ENCODE measurements at places on chromosomes 5 and 9.

DNA sequence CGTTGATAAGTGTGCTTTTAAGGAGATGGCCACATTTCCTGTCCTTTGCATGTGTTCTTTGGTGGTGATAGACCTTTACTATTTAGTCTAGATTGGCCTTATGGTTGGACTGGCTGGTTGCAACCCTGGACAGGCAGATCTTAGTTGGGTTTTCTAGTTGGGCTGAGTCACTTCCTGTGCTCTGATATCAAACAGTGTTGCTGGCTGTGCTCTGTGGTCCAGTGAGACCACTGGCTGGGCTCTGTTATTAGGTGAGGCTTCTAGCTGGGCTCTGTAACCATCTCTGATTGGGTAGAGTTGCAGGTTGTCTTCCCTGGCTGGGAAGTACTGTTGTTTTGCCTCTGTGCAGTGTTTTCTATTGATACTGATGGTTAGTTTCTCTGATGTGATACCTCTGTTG is 432.5 kb downstream of the LRRC70 start:
- DNase-seq = no peak

- DNase-seq = no peak
These were observed 65.8 kb upstream of the RANBP3L start for GRCh38 chr5:36367524-36367923.

- DNase-seq = no peak
These were observed 689 bp downstream of the CNTRL start for GRCh38 chr9:121075251-121076036.

DNA sequence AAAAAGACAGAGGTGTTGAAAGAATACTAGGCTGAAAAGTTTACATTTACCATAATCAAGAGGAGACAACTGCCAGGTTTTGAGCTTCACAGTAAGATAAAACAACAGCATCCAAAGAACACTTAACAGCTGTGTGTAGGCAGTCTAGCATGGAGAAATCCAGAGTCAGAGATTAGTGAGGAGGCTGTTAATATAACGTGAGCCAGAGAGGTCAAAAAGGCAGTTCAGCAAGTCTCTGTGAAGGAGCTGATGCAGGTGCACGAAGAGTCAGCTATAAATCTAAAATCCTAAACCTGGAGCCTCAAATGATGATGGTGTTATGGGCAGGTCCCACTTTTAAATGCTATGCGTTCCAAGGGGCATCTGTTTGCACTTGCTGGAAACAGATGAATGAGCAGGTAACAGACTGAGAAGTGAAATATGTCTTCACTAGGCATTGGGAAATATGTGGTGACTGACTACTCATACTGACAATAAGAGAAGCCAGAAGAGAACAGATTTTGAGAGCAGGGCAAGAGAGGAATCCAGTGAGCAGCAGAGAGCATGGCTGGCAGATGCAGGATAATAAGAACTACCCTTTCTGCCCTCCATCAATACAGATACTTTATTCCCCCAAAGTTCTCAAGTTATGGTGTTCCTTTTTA is 8.7 kb downstream of the APTX start:
- DNase-seq = no peak

- DNase-seq = no peak
These were observed 310.6 kb downstream of the NDUFS4 start for GRCh38 chr5:53871050-53871449.

GRCh38 chr5:93746406-93747056 is 5.1 kb upstream of the POU5F2 start:
- no peak for DNase-seq

- DNase-seq = no peak
These were observed 89.2 kb downstream of the TEK start for GRCh38 chr9:27198190-27198589.

DNA sequence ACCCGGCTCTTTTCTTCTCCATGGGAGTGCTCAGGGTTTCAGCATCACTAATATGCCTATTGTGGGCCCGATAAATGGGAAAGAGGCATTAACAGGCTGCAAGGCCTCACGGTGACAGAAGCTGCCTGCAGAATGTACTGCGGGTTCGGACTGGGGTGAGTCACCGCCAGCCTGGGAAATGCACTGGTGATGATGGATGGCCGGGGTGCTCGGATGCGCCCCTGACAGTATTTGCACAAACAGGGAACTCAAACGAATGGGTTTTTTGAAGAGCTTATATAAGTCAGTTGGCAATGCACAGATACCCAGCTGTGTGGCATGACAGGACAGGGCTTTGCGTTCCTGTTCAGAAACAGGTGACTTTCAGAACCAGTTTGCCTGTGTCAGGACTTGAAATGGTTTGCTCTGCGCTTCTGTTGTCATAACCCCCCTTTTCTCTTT is 42.0 kb upstream of the PITX1 start:
- DNase-seq = no peak

- DNase-seq = no peak
These were observed 79.1 kb upstream of the ADAMTSL1 start for GRCh38 chr9:18394847-18395351.

- DNase-seq = no peak
These were observed 54.0 kb downstream of the TMEM161B start for GRCh38 chr5:88214655-88215054.

Measured in H7 (cell line).